Dermis blood vessel endothelial cell (primary cell): ENCODE measurements at places on chromosomes 3 and 15. TPM values are rescaled to one million over a fixed set of nuclear protein-coding genes. Genes with fewer than 3 reads are reported as not detected.

Gene ADAMTSL3
- total RNA-seq, result 6.0 and 15.1 TPM in 2 replicates

Gene ATP13A4
- total RNA-seq, result 0.05 TPM in 1 of 2 replicates, not detected in the other

Gene LTK
- 0.09 TPM in 1 of 2 replicates, not detected in the other for total RNA-seq

Gene TTLL13
- total RNA-seq, result 0.09 and 0.17 TPM in 2 replicates

Gene TTC23
- total RNA-seq, result 28.2 and 28.3 TPM in 2 replicates

Gene KIF15
- total RNA-seq, result 7.5 and 21.2 TPM in 2 replicates

Gene UNC13C
- total RNA-seq, result not detected in 2 replicates

Gene GABRG3
- not detected in 2 replicates for total RNA-seq

Gene GASK1A
- 0.09 TPM in 1 of 2 replicates, not detected in the other for total RNA-seq

Gene DNAJA4
- total RNA-seq, result 3.9 and 5.6 TPM in 2 replicates

Gene UCN2
- not detected in 2 replicates for total RNA-seq

Gene STX19
- total RNA-seq, result not detected in 2 replicates

Gene MAP6D1
- 2.6 and 3.0 TPM in 2 replicates for total RNA-seq

Gene GABRB3
- 0.28 and 0.34 TPM in 2 replicates for total RNA-seq

Gene ISG20
- total RNA-seq, result 22.2 and 49.4 TPM in 2 replicates
